ENCODE measurements at places on chromosomes 5 and 9. TPM values are rescaled to one million over a fixed set of nuclear protein-coding genes. Genes with fewer than 3 reads are reported as not detected.

DNA sequence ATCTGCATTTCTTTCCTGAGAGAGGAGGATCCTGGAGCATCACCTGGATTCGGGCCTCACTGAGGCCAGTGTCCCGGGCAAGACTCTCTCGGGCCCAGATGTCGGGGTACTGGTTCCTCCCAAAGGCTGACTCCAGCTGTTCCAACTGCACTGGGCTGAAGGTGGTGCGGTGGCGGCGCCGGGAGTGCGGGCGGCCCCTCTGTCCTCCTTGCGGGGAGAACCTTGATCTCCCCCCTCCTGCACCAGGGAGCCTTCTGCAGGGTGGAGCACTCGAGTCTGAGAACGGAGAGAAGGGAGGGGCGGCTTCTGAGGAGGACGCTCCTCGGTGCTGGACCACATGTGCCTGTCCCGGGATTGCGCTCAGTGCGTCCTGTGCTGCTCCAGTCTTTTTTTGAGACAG is 2.0 kb downstream of the PROP1 start:
- DNase-seq, result no peak

GRCh38 chr9:133275105-133276000 is at the start of gene ABO:
ABO (minus strand) TSS chr9:133275201.
- DNase-seq, result peak; percentile 21

GRCh38 chr5:176530983-176531901 is 6.0 kb downstream of the RNF44 start:
- no peak for DNase-seq

- no peak for DNase-seq
Observed at GRCh38 chr5:111509119-111509518, 3.2 kb downstream of the STARD4 start.

- no peak for DNase-seq
Observed at GRCh38 chr9:101512116-101512515, 21.5 kb upstream of the RNF20 start.

- peak; percentile 87 for DNase-seq
Observed at GRCh38 chr5:150656191-150657132, 4.6 kb upstream of the MYOZ3 start.

GRCh38 chr5:169810524-169810923 is 169.8 kb downstream of the INSYN2B start:
- no peak for DNase-seq

- no peak for DNase-seq
Observed at GRCh38 chr5:156835905-156836304, 14.2 kb upstream of the PPP1R2B start.

DNA sequence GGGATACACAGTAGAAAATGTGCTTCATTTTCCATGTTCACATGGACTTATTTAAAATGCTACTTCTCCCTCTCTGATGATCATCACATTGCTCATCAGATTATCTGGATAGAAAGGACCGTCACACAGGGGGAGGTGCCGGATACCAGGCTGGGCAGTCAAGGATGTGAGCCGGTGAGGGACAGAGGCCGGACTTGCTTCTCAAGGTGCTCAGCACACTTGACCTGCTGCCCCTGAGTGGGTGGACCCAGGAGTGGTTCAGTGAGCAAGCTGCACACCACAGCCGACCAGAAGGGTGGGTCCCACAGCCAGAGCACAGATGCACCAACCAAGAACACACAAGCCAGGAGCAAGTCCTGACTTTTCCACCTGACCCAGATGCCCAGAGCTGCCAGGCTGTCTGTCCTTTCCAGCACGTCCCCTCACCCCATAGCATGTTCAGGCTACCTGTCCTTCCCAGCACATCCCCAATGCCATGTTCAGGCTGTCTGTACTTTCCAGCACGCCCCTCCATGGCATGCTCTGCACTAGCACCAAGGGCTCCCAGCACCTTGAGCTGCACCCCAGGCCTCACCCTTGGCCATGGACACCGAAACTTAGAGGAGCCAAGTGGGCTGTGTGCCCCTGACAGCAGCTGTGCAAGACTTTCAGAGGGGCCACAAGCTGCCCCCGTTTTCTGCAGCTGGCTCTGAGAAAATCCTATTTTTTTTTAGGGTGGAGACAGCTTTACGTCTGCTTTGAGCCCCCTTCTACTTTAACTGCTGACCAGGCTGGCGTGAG is 77.8 kb downstream of the SECISBP2 start:
- no peak for DNase-seq

DNA sequence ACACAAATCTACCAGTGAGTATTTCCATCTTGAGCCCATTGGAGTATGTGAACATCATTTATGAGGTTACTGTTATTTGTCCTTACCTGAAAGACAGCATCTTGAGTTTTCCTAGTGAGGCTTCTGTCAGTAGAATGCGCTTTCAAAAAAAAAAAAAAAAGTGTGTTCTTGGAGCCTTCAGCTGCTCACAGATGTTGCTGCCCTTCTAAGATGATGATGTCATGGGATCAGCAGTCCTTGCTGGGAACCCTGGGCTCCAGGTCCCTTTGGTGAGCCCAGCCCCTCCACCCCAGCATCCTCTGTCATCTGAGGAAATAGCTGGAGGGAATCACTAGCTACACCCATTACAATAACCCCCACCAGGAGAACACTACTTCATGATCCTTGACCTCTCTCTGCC is 83.3 kb downstream of the ATPSCKMT start:
- DNase-seq, result no peak

DNA sequence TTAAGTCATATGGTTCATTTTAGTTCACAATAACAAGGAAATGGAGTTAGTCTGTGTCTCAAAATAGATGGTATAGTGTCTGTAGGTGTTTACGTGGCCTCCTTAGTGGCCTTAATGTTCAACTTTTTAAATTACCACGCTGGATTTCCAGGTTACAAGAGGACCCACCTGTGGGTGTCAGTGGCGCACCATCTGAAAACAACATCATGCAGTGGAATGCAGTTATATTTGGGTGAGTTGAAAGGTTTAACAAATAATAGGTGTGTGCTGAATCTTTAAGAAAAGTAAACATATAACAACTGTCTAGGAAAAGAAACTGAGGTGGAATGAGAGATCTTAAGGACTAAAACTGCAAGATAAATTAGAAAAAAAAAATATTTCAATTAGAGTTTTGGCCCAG is 2.9 kb downstream of the UBE2B start:
- DNase-seq, result no peak

- no peak for DNase-seq
Observed at GRCh38 chr5:18745042-18745987, 1111.1 kb downstream of the TAF11L14 start.

DNA sequence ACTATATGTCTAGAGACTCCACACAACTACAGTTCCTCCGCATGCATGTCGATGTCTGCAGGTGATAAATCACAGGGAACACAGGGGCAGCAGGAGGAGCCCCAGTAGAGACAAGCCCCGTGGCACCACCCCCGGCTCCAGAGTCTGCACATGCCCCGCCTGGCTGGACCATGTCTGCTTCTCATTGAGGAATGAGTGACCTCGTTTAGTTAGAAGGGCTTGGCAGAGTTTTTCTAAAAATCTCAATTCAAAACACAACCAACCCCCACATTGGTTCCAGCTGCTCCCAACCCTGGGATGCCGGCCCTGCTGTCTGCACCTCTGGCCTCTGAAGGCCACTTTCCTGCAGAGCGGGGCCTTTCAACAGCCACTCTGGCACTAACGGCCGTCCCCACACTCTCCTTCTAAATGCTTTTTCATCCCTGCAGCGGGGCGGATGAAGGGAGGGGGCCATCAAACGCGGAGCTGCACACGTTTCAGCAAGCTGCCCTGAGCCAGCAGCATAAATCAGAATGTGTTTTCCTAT is 106.3 kb downstream of the ROR2 start:
- DNase-seq, result peak; percentile 57

GRCh38 chr9:126084008-126084407 is 242.6 kb upstream of the MVB12B start:
- DNase-seq, result no peak

GRCh38 chr9:130888146-130888885 is 8.3 kb downstream of the QRFP start:
- DNase-seq, result no peak

DNA sequence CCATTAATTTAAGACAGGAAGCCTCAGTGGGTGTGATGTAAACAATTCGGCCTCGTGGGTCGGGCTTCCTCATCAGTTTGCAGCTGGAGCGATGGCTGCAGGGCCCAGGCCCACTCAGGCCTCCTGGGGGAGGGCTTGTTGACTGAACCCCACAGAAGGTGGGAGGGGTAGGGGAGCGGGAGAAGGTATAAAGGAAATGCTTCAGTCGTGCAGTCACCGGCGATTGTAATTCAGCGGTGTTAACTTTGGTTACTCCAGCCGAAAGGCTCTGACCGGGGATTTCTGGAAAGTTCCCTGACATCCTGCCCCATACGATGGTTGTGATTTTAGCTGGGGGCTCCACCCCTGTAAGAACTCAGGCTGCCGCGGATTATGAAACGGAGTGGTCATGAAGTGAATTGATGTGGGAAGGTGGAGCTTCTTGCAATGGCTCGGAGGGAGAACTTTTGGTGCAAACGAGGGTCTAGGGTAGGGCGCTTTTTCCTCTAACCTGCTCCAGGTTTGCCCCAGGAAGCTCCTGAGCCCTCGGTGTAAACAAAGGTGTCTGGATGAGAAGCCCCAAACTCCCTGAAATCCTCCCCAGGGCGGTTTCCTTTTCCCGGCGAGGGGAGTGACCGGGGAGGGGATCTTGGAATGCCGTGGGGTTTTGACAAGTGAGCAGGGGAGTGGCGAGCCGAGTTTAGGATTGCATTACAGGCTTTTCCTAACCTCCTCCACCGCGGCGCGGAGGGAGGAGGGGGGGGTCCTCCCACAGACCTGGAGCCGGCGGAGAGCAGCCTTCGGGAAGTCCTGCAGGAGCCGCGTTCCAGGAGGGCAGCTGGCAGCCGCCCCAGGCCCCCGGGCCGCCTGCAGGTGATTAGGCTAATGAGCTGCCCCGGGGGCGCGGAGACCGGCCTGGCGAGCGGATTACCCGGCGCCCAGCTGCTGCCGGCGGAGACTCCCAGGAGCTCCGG is 215.5 kb downstream of the PDZD2 start:
- peak; percentile 29 for DNase-seq

- DNase-seq, result no peak
Observed at GRCh38 chr5:171797543-171797942, 11.9 kb downstream of the SMIM23 start.

DNA sequence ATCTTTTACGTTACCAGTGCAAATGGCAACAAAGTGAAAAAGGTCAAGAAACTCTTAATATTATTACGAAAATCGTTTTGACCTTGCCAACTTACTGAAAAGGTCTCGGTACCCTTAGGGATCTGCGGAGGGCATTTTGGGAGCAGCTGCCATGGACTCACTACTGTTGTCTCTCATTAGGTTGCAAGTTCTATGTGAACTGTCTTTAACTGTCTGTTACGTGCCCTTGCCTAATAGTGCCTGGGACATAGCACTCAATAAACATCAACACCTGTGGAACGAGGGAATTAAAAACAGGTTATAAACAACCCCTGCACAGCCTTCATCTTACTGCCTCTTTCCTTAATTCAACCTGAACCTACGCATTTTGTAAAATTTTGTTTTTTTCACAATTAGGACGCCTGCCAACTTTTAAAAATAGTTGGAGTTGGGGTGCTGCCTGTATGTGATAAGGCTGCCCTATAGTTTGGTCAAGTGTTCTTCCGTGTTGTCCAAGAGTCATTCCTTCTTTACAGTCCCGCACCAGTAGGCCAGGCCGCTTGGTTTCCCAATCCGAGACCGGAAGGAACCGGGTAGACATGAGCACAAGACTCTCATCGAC is 527 bp upstream of the SREK1 start:
- no peak for DNase-seq

DNA sequence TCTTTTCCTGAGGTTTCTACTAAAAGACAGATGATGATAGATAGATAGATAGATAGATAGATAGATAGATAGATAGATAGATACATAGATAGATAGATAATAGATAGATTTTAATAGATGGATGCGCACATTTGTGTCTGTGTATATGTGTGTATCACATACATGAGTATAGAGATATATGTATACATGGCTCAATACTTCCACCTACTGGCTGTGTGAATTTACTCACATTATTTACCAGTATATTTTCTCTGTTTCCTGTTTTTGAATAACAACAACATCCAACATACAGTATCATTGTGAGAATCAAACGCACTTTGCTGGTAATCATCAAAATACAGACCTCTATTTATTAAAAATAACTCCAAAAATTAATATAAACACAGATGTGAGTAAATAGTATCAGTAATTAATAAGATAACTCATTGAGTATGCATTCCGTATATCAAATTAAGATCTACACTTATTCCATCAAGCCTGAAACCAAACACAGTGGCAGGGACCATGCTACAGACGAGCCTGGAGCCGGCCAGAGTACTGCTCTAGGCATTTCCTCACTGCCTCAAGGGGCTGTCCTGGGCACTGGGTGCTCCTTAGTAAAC is 338.0 kb downstream of the SEMA5A start:
- DNase-seq, result peak; percentile 66

- DNase-seq, result no peak
Observed at GRCh38 chr9:89606624-89607311, 2.0 kb downstream of the GADD45G start.

- no peak for DNase-seq
Observed at GRCh38 chr5:98425640-98426039, 347.8 kb upstream of the RGMB start.

GRCh38 chr9:134724202-134724911 is 82.8 kb downstream of the COL5A1 start:
- no peak for DNase-seq

DNA sequence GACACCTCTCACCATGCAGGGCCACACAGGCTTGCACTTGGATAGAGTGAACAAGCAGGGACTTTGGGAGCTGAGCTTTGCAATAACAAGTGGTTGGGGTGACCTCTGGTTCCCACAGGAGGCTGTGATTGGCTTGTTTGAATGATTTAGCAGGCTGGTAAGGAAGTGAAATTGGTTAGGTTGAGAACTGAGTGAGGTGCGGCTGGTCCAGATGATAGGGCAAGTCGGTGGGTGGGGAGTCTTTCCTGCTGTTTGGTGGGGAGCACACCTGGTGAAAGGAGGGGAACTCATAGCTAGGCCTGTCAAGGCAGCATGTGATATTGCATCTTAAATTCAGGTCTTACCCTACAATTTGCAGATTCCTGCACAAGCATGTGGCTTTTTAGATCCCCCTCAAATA is 794.6 kb upstream of the ZNF608 start:
- DNase-seq, result no peak

PSAT1 gene
- 44.4 TPM for polyA plus RNA-seq

PURA gene
- polyA plus RNA-seq, result 11.0 TPM

SDHA gene
- polyA plus RNA-seq, result 100 TPM

SLC6A3 gene
- polyA plus RNA-seq, result not detected

NR6A1 gene
- polyA plus RNA-seq, result 2.4 TPM

PSD2 gene
- polyA plus RNA-seq, result 0.26 TPM

TAF11L10 gene
- polyA plus RNA-seq, result not detected

ROR2 gene
- 2.6 TPM for polyA plus RNA-seq

TMEM250 gene
- polyA plus RNA-seq, result 13.9 TPM

OR13J1 gene
- polyA plus RNA-seq, result not detected

STC2 gene
- 3.4 TPM for polyA plus RNA-seq

IFNB1 gene
- polyA plus RNA-seq, result not detected

SLC24A2 gene
- polyA plus RNA-seq, result 2.0 TPM

OLFM1 gene
- polyA plus RNA-seq, result not detected

FOXD4L3 gene
- polyA plus RNA-seq, result not detected

IL13 gene
- polyA plus RNA-seq, result not detected

LMNB1 gene
- 47.4 TPM for polyA plus RNA-seq

NPR3 gene
- polyA plus RNA-seq, result 16.0 TPM

SLC6A19 gene
- not detected for polyA plus RNA-seq

CRB2 gene
- polyA plus RNA-seq, result 0.08 TPM
